Activated CD4-positive, alpha-beta T cell treated with anti-CD3 and anti-CD28 coated beads for 4 hours (primary cell): ENCODE measurements at places on chromosomes 7 and 10.

DNA sequence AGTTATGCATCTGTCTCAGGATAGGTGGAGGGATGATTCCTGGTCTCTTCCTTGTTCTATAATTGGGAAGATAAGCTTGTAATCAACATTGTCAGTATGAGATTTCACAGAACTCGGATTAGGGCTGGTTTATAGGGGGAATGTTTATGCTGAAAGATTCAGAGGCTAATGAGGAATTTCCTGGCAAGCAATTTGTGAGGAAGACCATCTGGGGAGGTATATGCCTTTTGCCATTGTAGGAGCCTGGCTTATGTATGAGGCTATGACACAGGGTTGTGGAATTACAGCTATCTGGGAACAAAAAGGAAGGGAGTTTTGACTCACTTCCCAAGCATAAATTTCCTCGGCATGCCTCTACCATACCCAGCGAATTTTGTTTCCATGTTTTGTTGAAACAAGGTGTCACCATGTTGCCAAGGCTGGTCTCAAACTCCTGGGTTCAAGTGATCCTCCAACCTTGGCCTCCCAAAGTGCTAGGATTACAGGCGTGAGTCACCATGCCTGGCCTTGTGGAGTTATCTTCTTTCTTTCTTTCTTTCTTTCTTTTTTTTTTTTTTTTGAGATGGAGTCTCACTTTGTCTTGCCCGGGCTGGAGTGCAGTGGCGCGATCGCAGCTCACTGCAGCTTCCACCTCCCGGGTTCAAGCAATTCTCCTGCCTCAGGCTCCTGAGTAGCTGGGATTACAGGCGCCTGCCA is 1.6 kb upstream of the COPS6 start:
- DNase-seq = no peak

GRCh38 chr7:11579141-11579540 is 252.9 kb downstream of the THSD7A start:
- no peak for DNase-seq

- no peak for DNase-seq
Measured at GRCh38 chr7:151904270-151904669, 27.4 kb upstream of the PRKAG2 start.

GRCh38 chr10:3148994-3149393 is 23.6 kb downstream of the PITRM1 start:
- DNase-seq = no peak

- peak; percentile 4 for DNase-seq
Measured at GRCh38 chr10:114239117-114239993, at the start of gene VWA2. TSS of gene VWA2 (plus strand) at chr10:114239254. CDS start at chr10:114248714, 9,460 bp downstream.

DNA sequence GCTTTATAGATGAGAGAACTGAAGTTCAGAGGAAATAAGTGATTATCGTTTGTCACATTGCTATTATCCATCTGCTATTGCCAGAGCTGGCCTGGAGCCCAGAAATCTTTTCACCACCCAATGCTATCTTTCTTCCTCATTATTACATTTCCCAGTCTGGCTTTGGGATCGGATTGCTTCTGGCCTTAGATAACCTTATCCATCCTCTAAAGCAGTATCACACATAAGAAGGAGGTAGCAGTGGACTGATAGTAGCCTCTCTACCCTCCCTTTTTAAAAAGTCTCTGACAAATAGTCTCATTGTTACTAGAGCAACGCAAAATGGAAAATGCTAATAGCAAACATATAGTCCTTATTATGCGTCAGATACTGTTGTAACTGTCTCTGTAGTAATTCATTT is 1.3 kb upstream of the CLDN12 start:
- DNase-seq = no peak

DNA sequence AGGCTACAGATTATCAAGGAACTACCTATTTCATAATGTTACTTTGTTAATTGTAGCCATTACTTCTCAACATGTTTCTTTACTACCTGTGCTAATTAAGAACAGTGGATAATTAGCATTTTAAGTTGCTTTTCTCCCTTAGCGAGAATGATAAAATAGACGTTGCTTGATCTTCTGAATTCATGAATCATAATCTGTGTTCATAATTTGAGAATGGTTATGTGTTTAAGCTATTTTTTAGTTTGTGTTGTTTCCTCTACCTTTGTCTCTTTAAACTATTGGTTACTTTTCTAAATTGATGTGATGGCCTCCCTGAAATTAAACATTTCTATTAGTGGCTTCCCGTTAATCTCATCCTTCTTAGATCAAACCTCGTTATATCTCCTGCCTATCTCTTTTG is at the start of gene ZRANB1:
ZRANB1 (plus strand) TSS at position 301 of the 400 bp plus-strand sequence. CDS start 371 bp downstream, outside the sequence.
- no peak for DNase-seq

- DNase-seq = no peak
Measured at GRCh38 chr7:55536619-55537457, 35.5 kb downstream of the VOPP1 start.

GRCh38 chr10:129709101-129709500 is 242.1 kb downstream of the MGMT start:
- DNase-seq = no peak

- DNase-seq = no peak
Measured at GRCh38 chr7:37481154-37481553, 32.5 kb upstream of the ELMO1 start.

DNA sequence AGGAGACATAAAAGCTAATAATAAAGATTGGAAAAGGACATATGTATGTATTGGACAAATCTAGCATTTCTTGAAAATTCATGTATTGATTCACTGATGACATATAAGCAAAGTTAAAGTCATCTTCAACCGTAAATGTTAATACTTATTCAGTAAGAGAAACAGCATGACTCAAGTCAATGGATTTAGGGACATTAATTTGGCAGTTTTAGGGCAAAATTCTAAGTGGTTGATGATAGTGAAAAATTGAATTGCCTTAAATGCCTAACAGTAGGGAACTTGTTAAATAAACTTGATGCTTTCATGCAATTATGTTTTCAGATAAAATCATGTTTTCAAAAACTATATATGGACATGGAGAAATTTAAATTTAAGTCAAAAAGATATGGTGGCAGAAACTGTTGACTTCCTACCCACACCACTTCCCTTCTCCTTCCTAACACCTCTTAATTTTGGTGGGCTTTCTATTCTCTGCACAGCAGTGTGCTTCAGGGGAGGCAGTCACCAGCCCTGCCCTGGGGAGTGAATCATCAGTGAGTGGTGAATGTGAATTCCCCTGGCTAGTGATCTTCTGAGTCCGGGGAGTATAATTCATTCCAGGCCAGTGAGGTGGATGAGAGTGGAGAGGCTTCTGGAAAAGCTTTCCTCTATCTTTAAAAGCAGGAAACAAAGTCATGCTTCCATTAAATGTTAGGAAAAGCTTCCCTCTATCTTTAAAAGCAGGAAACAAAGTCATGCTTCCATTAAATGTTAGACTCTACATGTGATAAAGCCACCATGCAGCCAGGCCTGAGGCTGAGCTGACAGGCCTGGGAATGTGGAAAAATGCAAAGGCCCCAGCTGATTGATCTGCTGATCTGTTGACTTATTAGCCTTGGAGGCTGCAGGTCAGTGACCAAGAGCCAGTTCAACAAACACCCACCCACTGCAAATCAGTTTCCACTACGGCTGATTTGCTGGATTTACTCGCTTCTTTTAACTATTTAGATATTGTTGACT is 25.2 kb upstream of the ITGB1 start:
- DNase-seq = no peak

DNA sequence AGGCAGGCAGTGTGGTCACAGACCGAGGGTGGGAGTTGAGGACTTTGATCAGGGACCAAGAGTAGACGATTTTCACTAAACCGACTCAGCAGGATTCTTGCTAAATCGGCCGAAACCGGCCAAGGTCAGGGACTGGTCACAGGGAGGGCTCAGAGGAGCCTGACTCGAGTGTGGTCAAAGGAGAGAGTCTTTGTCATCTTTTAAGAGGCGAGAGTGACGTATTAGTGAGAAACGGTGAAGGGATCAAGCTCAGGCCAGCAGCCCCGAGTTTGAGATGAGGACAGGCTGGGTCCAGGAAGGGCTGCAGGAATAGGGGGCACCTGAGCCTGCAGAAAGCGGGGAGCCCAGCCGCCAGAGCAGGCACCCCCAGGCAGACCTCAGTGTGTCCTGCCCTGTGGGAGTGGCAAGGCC is 41.6 kb upstream of the FAM20C start:
- no peak for DNase-seq

DNA sequence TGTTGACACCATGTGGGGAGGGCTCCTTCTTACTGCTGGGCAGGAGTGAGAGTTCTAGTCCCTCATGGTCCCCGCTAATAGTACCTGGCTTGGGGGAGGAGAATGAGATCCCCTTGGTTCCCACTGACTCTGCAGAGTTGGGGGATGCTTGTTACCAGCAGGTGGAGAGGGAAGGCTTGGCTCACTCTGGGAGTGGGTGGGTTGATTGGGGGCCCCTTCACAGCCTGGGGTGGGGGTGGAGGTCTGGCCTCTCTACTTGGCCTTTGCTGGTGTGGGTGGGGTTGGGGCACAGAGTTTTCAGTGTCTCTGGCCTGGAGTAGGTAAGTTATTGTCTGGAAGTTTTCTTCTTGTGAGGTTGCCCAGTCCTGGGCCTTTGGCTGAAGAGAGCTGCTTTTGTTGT is 31.9 kb downstream of the ADCY1 start:
- DNase-seq = no peak

- no peak for DNase-seq
Measured at GRCh38 chr10:100825325-100825875, 80.0 kb downstream of the PAX2 start.

DNA sequence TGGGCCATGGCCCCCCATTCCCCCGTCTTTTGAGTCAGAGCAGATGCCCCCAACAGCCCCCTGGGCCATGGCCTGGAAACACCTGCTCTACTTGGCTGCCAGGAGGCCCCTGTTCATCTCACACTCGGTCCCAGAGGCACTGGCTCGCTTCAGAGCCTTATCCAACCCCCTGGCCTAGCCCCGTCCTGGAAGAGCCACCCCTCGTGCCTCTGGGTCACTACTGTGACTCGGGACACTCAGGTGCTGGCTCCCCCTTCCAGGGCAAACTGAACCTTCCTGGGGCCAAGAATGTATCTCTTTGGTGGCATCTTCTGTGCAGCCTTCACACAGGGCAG is 7.0 kb downstream of the POLR2J start:
- no peak for DNase-seq

- no peak for DNase-seq
Measured at GRCh38 chr10:8403711-8404371, 349.4 kb downstream of the GATA3 start.

DNA sequence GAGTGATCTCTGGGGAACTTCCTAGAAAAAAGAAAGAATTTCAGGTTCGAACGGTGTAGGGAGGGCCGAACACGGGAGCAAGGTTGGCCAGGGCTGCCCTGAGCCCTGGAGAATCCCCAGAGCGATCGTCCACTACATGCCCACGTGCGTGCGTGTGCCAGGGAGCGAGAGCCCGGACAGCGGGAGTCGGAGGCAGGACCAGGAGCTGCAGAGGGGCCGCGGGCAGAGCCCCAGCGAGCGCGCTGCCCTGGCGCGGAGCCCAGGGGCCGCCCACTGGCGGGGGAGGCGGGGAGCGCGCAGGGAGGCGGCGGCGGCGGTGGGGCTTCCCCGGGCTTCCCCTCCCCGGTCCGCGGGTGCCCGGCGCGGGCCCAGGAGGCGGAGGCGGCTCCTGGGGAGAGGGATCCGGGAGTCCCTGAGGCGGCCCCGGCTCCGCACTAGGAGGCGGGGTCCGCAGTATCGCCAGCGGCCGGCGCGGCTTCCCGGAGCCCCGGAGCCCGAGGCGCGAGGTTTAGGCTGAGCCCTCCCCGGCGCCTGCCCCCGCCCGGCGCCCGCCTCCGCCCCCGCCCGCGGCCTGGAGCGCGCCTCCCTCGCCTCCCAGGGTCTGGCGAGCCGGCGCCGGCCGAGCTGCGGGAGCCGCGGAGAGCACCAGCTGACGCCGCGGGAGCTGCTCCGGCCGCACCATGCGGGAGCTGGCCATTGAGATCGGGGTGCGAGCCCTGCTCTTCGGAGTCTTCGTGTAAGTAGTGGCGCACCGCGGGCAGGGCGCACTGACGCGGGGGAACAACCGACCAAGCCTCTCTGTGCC is at the start of gene PLPP4:
PLPP4 (plus strand) TSS at position 602 of the 805 bp plus-strand sequence; CDS start at position 681, 79 bp downstream.
- no peak for DNase-seq

DNA sequence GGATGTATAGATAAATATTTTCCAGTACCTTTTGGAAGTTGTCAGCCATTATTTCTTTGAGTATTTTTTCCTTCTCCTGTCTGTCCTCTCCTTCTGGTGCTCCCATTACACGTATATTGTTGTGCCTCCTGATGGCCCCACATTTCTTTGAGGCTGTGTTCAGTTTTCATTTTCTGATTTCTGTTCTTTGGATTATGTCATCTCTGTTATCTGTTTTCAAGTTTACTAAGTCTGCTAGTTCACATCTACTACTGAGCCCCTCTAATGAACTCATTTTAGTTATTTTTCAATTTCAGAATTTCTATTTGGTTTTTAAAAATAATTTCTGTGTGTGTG is 16.3 kb downstream of the RBM33 start:
- DNase-seq = no peak

GRCh38 chr10:128568491-128568890 is 442.3 kb upstream of the MKI67 start:
- DNase-seq = no peak

DNA sequence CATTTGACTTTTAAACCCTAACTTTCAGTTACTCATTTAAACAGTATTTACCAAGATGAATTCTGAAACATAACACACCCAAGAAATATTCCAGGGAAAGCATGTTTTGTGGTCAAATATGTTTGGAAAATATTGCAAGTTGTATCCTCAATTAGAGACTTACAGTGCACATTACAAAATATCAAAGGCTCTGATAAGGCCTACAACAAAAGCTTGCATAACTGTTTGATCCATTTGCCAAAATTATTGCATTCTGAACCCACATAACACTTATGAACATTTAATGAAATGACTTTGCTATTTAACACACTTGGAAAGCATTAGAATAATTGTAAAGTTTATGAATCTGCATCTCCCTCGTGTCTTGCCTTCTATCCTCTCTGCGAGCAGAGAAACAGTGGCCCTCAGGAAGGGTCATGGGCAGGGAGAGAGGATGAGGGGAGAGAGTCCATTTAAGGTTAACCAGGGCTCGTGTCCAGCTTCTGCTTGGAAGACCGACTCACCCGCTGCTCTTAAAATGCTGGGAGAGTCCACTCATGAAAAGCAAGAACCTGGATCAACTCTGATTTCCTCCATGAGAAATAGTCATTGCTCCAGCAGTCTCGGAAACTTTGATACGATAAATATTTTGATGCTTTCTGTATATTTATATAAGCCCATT is 408.2 kb upstream of the ZMIZ1 start:
- DNase-seq = no peak
